ENCODE measurements at places on chromosomes 13 and 19.

GRCh38 chr13:22040810-22041364, 370.0 kb downstream of the FGF9 start:
- DNase-seq: peak; percentile 16

DNA sequence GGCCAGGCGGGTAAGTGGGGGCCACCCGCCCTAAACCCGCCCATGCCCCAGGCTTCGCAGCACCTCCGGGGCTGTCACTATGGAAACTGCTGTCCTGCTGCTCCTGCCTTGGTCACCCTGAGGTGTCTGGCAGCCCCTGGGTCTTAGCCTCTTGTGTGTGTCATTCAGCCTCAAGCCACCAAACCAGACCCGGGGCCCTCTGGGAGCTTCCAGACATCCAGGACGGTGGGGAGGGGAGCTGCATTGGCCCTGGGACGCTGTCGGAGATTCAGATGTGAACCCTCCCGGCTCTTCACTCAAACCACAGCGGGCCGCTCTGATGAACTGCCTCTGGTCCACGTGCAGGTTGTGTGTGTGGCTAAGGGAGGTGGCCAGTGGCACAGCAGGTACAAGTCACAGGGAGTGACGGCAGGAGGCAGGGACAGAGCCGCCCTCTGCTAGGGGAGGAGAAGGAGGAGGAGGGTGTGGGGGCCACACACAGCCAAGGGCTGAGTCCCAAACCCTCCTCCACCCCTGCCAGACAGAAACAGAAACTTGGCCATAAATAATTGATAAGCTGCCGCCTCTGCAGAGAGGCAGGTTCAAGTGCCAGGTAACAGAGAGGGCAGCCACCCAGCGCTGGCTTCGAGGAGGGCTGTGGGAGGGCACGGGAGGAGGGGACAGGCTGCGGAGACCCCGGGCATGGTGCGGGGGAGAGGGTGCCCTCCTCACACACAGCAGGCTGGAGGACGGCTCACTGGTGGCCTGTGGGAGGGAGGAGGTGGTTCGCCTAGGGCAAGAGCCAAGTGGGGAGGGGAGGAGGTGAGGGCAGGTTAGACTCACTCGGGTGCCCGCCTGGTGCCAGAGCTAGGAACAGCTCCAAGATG, 8.0 kb downstream of the NANOS3 start:
- DNase-seq: no peak

GRCh38 chr19:6769006-6769619, 1.9 kb upstream of the SH2D3A start:
- DNase-seq: no peak

- DNase-seq: no peak
These were observed 465.0 kb downstream of the TSHZ3 start for GRCh38 chr19:30884146-30884812.

Data from T47D (cell line).